ENCODE measurements at places on chromosomes 11 and 22.

- no peak for DNase-seq
Measured at GRCh38 chr11:8218840-8219239, 44.8 kb downstream of the LMO1 start.

DNA sequence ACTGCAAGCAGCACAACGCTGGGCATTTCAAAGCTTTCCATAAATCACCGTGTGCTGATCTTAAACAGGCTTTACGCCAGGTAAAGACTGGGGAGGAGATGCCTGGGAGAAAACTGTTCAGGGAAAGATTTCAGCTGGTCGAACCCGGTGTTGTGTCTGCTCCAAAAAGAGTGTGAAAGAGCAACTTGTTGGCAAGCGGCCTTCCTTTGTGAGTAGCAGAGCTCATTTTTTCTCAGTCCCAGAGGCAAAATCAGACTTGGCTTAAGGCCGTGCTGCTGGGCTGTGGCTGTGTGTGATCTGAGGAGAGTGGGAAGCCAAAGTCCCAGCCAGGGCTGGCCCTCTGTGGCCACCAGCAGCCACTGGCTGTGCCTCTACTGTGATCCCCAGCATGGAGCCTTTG is 75.7 kb upstream of the E2F8 start:
- DNase-seq = no peak

DNA sequence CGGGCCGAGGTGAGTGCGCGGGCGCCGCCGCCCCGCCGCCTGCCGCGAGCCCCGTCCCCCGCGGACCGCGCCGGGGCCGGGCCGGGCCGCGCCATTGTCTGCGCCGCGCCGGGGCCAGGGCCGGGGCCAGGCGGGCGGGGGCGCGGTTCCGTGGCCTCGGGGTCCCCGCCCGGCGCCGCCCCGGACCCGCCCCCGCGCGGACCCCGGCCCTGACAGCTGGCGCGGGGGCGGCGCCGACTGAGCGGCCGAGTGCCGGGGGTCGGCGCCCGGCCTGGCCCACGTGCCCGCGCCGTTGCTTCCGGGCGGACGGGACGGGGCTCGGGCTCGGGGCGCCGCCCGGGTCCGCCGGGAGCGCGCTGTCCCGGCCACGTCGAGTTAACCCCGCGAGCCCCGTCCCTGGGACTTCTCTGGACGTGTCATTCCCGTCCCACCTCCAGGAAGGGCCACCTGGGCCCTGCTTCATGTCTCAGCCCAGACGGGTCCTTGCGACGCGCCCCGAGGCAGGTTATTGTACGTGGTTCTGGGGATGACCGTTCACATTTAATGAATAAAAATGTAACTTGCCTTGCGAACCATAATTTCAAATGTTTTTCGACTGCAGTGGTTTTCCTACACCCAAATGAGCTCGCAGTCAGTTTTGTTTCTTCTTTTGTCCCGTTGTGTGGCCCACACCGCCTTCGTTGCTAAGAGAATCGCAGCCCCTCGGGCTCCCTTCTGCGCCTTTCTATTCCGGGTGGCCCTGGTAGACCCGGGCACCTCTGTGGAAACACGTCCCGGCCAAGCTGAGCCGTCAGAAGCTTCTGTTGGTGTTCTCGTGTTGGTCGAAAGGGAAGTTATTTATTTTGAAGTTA is 562 bp downstream of the ZBED4 start:
- peak; percentile 50 for DNase-seq

GRCh38 chr11:1515082-1516060 is 28.8 kb upstream of the MOB2 start:
- peak; percentile 82 for DNase-seq

DNA sequence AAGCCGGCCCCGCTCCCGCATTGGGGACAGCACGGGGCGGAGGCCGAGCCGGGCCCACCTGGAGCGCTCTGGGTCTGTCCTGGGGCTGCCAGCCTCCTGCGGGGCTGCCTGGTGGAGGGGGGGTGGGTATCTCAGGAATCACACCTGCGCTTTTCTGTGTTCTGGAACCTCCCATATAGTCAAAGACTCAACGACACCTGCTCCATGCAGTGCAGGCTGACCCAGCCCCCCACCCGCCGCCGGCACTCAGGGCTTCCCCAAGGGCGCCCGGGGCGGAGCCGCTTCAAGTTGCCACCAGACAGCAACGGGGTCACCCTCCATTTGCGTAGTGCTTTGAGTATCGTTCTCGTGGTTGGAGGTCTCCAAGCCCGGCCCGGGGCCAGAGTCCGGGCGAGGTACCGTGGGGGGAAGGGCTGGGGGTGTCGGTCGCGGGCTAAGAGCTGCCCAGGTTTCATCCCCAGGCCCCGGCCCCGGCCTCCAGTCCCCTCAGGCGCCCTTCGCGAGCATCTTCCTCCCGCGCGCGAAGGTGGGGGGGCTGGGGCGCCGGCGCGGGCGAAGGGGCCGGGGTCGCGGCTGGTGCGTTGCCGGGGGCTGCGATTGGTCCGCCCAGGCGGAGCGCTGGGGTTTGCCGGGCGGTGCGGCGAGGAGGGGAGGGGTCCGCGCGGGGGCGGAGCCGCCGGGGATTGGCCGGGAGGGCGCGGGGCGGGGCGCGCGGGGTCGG is 6.6 kb downstream of the TSPAN4 start:
- no peak for DNase-seq

DNA sequence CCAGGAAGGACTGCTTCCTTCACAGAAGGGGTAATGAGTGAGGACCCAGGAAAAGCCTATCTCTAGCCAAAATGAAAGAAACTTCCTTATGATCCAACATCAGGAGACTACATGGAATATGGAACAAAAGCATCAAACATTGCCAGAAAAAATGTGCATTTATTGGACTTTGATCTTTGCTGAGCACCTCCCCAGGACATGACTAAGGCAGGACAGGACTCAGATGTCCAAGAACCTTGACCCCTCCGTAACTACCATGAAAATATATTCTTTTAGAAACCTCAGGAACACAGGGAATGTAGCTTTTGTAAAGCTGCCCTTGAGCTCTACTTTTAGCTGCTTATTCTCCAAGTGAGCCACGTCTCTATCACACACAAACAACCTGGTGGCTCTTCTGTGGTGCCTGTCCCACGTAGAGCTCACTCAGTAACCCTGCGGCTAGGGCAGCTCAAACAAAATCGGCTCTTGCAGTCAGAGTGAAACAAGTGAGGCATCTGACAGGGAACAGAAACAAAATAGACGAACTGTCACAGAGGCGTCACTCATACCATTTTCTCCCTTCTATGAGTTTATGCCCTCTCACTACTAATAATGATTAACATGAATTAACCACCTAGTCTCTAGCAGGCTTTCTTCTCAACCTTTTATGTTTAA is 471.5 kb upstream of the API5 start:
- DNase-seq = no peak

Data from transverse colon (tissue), 4 donors.